Parietal lobe (tissue), 2 donors: ENCODE measurements at places on chromosomes 5 and 9. TPM values are rescaled to one million over a fixed set of nuclear protein-coding genes. Genes with fewer than 3 reads are reported as not detected.

The OR1Q1 gene
- not detected for total RNA-seq

The PCDHGB7 gene
- total RNA-seq: 43.5 TPM

The RNF180 gene
- 78.9 TPM for total RNA-seq

The DRD1 gene
- total RNA-seq: 3.4 TPM

The DEPDC1B gene
- 17.5 TPM for total RNA-seq

The WDR70 gene
- total RNA-seq: 46.3 TPM

The CAVIN4 gene
- total RNA-seq: 20.7 TPM

The SURF6 gene
- 17.5 TPM for total RNA-seq

The PGM5 gene
- 1.6 TPM for total RNA-seq

The LHX2 gene
- 182 TPM for total RNA-seq

The LCN6 gene
- not detected for total RNA-seq

The CFAP77 gene
- not detected for total RNA-seq

The PCDHGA8 gene
- 30.0 TPM for total RNA-seq
